ENCODE measurements at places on chromosomes 4 and X. TPM values are rescaled to one million over a fixed set of nuclear protein-coding genes. Genes with fewer than 3 reads are reported as not detected.

The EDNRA gene
- total RNA-seq = 3.9 TPM

The VCX3B gene
- not detected for total RNA-seq

The IRS4 gene
- total RNA-seq = not detected

The PLAC8 gene
- total RNA-seq = 8.4 TPM

The DDIT4L gene
- total RNA-seq = 3.1 TPM

The PRPS2 gene
- total RNA-seq = 73.8 TPM

The CLIC2 gene
- total RNA-seq = not detected

The RAB39B gene
- total RNA-seq = 0.36 TPM

The FGB gene
- 2.9 TPM for total RNA-seq

The CBLL2 gene
- not detected for total RNA-seq

The PFKFB1 gene
- not detected for total RNA-seq

The DMRTC1 gene
- not detected for total RNA-seq
